ENCODE measurements at places on chromosomes 16 and 17.
A peak's percentile ranks its signal among the peaks of the same experiment; 100 is the strongest.

DNA sequence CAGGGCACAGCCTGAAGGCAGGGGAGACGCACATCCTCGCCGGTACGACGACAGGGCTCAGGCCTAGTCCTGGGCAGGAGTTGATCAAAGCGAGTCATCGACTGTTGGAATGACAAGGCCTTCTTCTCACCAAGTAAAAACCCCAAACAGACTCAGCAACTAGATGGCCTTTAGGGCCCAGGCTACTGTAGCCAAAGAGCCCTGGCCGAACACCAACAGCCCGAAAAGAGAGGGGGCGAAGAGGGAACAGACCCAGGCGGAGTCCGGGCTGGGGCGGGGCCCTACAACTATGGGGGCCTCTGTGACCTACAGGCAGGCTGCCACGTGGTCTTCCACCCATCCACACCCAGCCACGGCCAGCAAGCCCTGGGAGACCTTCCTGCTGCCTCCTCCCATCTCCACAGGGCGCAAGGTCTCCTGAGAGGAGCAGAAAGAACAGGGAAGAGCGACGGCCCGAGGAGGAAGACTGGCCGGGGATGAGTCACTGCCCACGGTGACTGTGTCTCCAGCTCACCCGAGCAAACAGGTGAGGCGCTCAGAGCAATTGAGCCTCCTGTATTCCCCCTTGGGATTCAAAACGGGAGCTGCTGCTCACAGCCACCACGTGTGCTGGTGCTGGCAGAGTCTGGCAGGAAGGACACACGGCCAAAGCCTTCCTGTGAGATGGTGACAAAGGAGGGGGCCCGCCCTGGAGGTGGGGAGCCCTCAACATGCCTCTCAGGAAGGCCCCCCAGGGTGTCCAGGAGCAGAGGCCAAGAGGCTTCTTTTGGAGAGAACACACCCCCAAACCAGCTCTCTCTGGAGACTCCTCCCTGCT is 17.7 kb downstream of the SLC16A3 start:
- no peak for DNase-seq

- no peak for DNase-seq
These were observed 35.8 kb downstream of the N4BP1 start for GRCh38 chr16:48574140-48574539.

- DNase-seq = no peak
These were observed 92.1 kb upstream of the HLF start for GRCh38 chr17:55172612-55173011.

DNA sequence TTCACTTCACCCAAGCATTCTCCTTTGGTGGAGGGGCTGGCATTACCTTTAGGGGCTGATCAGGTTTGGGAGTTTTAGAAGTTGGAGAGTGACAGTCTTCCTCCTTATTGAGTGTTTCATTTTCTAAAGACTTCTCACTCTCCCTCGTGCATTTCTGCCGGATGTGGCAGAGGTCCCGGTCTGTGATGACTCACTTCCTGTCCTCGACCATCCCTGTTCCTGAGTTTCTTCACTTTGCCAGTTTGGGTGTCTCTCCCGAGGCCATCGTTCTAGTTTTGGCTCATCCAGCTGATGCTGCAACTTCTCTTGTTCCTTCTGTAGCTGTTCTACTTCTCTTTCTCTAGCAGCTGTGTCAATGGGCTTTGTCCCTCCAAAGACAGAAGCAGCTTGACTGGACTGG is 104.3 kb downstream of the PHKB start:
- no peak for DNase-seq

GRCh38 chr16:66662445-66663194 is 33.9 kb downstream of the CMTM4 start:
- DNase-seq = no peak

GRCh38 chr17:83105512-83105911 is 26.1 kb downstream of the METRNL start:
- DNase-seq = no peak

DNA sequence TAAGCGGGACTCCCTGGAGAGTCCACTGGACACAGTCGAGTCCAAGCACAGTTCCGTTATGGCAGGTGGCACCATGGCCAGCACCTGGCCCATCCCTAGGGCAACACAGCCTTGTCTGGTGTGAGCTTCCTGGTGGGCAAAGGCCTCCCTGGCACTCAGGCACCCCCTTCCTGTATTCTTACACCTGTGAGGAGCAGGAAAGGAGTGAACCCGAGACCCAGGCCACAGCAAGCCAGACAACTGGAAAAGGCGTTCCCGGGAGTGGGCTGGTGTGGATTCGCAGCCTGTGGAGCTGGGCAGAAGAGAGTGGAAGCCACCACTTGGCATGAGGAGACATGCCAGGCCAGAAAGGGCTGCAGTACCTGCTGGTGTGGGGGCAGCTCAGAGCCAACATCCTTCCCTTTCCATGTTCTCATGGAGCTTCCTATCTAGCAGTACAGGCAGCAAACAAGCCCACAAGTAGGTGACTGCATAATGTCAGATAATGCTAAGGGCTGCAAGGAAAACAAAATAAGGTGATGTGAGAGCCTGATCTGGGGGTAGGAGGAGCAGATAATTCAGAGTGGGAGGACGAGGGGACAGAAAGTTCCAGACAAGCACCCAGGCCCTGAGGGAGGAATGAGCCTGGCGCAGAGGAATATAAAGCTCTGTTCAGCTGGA is 87.0 kb downstream of the GNAO1 start:
- DNase-seq = no peak

- peak; percentile 65 for DNase-seq
These were observed 118.2 kb upstream of the SMURF2 start for GRCh38 chr17:64780096-64781013.

DNA sequence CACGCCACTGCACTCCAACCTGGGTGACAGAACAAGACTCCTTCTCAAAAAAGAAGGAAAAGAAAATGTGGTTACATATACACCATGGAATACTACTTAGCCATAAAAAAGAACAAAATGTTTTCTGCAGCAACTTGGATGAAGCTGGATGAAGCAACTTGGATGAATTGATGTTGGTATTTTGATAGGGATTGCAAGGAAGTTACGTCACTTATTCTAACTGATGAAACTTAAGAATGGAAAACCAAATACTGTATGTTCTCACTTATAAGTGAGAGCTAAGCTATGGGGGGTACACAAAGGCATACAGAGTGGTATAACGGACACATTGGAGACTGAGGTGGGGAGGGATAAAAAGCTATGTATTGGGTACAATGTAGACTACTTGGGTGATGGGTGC is 17.5 kb downstream of the PLA2G10 start:
- no peak for DNase-seq

GRCh38 chr17:53134548-53134947 is 688.2 kb upstream of the KIF2B start:
- no peak for DNase-seq

DNA sequence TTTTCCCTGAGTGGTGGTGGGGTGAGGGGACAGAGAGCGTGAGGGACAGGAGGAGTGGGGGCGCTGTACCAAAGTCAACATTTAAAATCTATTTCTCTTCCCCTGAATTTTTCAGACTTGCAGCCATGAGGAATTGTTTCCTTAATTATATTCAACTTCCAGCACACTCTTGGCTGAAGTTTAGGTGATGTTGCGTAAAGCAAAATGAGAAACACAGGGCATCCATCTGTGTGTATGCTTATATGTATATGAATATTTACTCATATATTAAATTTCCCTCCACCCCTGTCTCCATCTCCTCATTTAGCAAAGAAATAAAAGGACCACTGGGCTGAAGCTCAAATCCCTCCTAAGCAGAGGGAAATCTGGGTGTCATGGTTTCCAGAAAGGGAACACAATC is 218.1 kb downstream of the XYLT1 start:
- no peak for DNase-seq

- DNase-seq = no peak
These were observed 234.7 kb upstream of the GSE1 start for GRCh38 chr16:85378145-85379040.

DNA sequence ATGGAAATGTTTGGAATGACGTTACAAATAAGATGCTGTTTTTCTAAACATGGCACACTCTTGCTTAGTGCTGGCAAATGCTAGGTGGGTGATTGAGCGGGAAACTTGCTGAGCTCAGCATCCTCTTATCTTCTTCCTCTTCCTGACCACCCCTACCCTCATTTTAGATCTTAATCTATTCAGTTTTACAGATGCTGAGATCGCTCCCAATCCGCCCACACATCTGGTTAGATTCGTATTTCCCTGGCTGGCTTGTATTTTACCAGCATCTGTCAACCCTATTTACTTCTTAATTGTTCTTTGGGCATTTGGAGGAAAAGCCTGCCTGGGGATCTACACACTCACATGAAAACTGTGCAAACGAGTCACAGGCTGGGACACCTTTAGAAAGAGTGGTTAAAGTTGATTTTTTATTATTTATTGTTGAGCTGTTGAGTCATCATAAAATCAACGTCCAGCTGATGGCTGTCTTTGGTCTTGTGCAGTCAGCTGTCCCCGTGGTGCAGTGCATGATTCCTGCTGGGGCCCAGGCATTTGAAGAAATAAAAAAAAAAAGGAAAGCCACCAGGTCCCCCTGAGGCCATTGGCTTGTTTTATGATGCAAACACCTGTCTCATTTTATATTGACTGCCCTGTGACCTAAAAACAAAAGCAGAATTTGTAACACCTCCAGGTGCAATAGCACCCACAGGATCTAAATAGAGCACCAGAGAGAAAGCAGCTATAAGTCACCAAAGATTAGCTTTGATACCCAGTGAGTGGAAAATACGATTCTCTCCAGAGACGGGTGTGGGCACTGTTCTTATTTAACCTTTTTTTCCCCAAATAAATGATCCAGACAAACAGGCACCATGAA is 258.6 kb downstream of the HS3ST3B1 start:
- DNase-seq = no peak

DNA sequence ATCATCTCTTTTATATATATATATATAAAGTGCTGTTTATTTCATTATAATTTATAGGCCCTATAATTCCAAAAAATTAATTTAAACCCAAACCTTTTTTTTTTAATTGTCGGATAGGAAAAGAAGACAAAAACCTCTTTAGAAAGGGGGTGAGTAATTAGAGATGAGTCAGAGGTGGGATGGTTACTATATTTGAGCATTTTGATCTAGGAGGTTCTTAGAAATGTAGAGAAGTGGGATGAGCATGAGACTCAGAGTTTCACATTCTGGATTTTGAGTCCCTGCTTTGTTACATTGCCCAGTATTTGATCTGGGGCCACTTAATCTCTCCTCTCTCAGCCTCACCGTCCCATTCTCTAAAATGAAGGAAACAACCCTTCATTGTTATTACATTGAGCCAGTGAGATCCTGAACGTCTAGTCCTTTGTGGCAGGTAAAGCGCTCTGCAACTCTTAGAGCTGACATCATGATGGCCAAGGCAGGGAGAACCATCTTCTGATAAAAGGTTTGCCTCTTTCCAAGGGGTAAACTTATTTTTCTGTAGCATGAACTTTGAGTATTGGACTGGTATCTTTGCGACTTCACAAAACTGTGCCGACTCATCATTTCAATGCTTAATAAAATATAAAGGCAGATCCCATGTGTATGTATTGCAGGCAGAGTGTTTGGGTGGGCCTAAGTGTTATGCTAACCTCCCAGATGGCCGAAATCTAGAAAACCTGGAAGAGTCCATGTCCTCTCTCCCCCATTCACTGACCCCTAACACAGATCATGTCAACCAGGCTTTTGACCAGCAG is 21.3 kb downstream of the HS3ST3B1 start:
- DNase-seq = no peak

DNA sequence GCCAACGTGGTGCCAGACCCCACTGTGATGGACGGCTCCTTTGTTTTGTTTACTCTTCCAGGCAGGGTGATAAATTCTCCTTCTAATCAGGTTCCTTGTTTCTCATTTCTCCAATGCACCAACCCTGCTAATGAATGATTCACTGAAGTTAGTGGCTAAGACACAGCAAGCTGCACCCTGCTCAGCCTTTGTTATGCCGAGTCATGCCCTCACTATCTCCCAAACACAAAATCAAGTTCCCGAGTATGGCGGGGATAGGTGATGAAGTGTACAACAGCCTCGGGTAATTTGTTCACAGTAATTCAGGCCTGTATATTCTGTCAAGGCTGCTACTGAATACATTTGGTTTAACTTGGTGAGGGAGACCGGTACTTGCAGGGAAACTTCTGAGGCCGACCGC is 83.8 kb upstream of the HS3ST4 start:
- no peak for DNase-seq

GRCh38 chr17:80871341-80871740 is 120.3 kb upstream of the CHMP6 start:
- DNase-seq = no peak

DNA sequence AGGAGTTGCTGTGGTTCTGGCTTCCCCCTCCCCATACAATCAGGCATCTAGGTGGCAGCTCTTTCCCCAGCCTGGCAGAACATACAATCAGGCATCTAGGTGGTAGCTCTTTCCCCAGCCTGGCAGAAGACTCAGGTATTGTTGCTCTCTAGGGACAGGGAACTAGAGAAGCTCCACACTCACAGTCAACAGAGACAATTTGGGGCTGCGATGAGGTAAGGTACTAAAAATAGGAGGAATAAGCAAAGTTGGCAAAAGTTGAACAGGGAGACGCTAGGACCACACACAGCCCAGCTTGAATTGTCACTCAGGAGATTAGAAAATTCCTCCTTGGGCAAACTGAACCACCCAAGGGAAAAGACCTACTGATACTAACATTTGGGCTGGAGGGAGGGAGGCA is 315.5 kb upstream of the CDH5 start:
- no peak for DNase-seq

- DNase-seq = no peak
These were observed 192.2 kb upstream of the WSCD1 start for GRCh38 chr17:5877948-5878347.

GRCh38 chr17:82003411-82004381 is 19.0 kb downstream of the CENPX start:
- DNase-seq = no peak

DNA sequence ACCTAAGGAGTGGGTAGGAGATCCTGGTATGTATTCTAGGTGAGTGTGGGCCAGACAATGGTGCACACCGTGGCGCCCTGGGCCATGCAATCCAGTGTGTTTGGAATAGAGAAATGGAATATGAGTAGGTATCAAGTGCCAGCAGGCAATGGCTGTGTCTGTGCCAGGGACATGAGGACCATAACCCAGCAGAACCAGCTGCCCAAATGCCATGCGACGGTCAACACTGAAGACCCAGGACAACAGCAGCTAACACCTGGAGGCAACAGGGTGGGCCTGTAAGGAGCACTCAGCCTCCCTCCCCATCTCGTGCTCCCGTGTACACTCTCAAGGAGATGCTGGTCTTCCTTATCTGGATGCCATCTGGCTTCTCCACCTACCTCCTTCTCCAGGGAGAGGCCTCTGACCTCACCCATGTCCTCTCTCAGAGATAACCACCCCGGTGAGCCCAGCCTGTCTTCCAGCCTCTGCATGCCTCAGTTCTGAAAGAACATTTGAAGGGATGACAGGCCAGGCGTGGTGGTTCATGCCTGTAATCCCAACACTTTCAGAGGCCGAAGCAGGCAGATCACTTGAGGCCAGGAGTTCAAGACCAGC is 750 bp upstream of the GSDMB start:
- no peak for DNase-seq
